Fibroblast of villous mesenchyme (primary cell): ENCODE measurements at places on chromosomes 4 and X. TPM values are rescaled to one million over a fixed set of nuclear protein-coding genes. Genes with fewer than 3 reads are reported as not detected.

- DNase-seq: no peak
These were observed 74.8 kb upstream of the STIM2 start for GRCh38 chr4:26785810-26786209.

GRCh38 chr4:154471526-154472331 lies 19.9 kb downstream of the DCHS2 start:
- DNase-seq: no peak

GRCh38 chr4:87262886-87263285 lies 42.5 kb upstream of the KLHL8 start:
- DNase-seq: no peak

GRCh38 chr4:102076622-102077021 lies 268.7 kb downstream of the SLC39A8 start:
- peak; percentile 0 for DNase-seq

- DNase-seq: no peak
These were observed 174.2 kb downstream of the BTC start for GRCh38 chr4:74619931-74620702.

DNA sequence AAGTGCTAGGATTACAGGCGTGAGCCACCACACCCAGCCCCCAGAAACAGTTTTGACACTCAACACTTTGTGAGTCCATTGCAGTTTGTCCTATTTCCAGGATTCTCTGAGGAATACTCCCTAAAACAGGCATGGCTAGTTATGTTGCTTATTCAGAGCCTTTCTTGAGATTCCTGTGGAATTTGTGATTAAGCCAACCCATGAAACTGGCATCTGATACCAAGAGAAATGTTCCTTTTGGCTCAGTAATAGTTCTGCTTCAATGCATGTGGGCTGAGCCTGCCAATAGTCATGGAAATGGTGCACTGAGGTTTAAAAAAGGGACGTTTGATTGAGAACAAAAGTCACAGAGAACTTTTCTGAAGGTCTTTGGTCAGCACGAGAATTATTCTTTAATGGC lies 241.7 kb downstream of the PPP1R2C start:
- DNase-seq: no peak

- DNase-seq: peak; percentile 37
These were observed 304.6 kb downstream of the SPRY1 start for GRCh38 chr4:123701131-123701575.

- peak; percentile 49 for DNase-seq
These were observed 115.0 kb downstream of the SMIM20 start for GRCh38 chr4:26028793-26029567.

Gene CPE
- 3.5 and 15.1 TPM in 2 replicates for total RNA-seq

Gene MTNR1A
- not detected in 2 replicates for total RNA-seq

Gene ATOH1
- total RNA-seq: not detected in 2 replicates

Gene TNIP3
- 0.32 and 0.43 TPM in 2 replicates for total RNA-seq

Gene GAB3
- total RNA-seq: 0.43 and 0.64 TPM in 2 replicates

Gene CT45A1
- not detected in 2 replicates for total RNA-seq
